HFF-Myc (cell line): ENCODE measurements at places on chromosomes 11 and 22.

DNA sequence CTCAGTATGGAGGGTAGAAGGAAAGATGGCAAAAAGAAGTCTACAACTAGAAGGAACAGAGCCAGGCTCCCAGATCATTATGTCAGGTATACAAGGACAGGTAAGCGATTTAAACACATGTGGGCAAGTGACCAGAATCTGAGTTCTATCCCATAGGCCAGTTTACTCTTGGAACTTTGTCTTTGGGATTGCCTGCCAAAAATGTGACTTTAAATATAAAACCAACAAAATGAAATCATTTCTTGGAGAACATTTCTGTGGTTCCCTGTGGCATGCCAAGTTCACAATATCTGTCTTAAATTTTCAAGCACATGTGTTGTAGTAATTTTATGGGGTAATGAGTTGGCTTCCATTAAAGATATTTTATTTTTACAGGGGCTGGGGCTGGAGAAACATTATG is 141.0 kb downstream of the SLC17A6 start:
- DNase-seq: no peak

- DNase-seq: no peak
Observed at GRCh38 chr11:94507485-94507884, 4.8 kb upstream of the C11orf97 start.

DNA sequence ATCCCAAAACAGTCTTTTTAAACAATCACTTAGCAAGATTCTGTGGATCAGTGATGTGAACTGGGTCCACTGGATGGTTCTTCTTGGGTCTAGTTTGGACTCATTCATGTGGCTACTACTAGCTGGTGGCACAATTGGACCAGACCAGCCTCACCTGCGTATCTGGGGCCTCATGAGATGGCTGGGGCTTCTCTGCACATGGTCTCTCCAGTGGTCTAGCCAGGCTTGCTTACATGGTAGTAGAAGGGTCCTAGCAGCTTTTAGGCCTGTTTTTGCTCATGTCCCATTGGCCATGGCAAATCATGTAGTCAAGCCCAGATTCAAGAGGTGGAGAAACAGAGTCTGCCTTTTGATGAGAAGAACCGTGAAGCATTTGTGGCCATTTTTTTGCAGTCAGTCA is 94.0 kb downstream of the RRAS2 start:
- DNase-seq: no peak

- peak; percentile 29 for DNase-seq
Observed at GRCh38 chr22:20783844-20784723, 10.2 kb downstream of the SERPIND1 start.

DNA sequence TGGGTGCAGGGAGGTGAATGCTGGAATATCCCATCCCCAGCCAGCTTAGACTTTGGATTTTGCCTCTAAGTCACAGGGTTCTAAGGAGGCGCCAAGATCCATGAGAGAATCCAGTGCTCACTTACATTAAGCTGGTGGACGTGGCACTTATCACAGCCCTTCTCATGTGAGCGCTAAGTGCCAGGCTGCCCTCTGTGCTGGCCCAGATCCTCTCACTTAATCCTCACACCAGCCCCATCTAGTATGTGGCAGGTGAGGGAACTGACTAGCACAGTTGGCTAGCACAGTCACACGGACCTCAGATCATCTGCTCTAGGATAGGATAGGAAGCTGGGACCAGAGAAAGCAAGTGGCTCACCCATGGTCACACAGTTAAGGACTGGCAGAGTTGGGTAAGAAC is 3.6 kb downstream of the HMOX1 start:
- DNase-seq: no peak

- DNase-seq: no peak
Observed at GRCh38 chr11:70491696-70492472, 93.6 kb downstream of the CTTN start.

DNA sequence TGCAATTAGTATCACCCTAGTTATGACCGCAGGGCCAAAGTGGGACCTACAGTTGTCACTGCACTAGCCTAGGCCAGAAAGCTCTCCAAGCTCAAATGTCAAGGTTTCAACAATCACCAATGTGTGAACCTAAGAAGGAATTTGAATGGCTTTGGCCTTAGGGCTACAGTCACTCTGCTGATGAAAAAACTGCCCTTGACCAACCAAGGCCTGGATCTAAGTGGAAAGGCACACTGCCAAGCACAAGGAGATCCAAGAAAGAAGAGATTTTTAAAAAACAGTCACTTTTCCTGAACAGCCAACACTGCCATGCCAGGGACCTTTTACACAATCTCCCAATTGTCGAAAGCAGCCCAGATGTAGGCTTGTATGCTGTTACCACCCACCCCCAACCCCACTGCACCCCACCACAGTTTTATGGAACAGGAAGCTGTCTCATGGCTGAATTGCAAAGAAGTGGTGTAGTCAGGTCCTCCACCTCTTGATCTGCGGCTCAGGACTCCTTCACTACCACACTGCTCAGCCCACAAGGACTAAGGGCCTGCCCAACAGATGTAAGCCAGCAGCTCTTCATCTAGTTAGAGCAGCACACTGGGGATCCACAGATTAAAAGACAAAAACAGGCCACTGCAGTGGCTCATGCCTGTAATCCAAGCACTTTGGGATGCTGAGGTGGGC is 32.9 kb downstream of the SMCO4 start:
- no peak for DNase-seq

GRCh38 chr22:23086787-23087186 is 16.5 kb downstream of the GNAZ start:
- no peak for DNase-seq

DNA sequence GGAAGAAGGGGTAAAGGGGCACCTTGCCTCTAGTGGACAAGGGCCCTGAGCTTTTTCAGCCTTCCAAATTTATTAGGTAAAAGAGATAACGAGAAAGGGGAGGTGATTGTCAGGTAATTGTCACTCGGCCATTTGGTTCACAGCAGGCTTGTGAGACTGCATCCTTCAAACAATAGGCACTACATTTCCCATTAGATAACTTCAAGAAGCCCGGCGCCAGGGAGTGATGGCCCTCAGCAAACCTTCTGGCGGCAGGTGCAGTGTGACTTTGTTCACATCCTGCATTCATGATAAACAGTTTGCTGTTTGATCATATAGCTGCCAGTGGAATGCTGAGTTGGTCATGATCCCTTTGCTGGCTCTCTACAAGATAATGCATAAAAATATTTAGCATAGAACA is 185.1 kb downstream of the CWF19L2 start:
- DNase-seq: no peak

GRCh38 chr22:46219636-46220035 is 30.5 kb downstream of the CDPF1 start:
- no peak for DNase-seq

DNA sequence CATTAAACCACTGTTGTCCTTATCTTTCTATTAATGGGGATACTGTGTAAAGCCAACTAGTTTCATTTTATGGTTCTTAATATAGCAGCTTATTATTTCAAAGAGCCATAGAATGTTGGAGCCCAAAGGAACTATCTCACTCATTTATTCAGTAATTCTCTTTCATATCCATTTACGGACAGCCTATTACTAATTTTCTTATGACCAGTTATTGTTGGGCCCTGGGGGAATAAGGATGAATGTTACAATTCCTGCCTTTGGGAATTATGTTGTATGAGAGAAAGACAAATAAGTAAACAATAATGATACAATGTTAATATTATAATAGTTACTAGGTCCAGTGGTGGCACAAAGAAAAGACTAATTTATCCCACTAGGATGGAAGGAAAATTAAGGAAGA is 52.4 kb downstream of the AAMDC start:
- DNase-seq: no peak

DNA sequence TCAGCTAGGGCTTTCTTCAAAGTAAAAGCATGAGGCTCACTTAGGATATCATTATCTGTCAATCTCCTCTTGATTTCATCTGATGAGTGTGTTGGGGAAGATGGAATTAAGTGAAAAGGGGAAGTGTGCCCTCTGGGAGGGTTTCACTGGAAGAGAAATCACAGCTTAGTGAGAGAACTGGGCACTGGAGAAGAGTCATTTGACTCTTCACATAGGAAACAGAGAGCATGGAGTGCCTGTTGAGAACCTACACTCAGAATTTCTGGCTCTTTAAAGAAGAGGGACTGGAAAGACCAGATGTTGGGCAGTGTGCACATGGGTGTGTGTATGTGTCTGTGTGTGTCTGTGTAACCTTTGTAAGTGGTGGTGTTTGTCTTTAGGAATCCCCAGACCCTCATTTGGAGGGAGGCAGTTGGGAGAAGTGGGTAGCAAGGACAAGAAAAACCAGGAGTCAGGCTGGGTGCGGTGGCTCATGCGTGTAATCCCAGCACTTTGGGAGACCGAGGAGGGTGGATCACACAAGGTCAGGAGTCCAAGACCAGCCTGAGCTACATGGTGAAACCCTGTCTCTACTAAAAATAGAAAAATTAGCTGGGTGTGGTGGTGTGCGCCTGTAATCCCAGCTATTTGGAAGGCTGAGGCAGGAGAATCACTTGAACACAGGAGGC is 10.0 kb downstream of the STX3 start:
- no peak for DNase-seq

DNA sequence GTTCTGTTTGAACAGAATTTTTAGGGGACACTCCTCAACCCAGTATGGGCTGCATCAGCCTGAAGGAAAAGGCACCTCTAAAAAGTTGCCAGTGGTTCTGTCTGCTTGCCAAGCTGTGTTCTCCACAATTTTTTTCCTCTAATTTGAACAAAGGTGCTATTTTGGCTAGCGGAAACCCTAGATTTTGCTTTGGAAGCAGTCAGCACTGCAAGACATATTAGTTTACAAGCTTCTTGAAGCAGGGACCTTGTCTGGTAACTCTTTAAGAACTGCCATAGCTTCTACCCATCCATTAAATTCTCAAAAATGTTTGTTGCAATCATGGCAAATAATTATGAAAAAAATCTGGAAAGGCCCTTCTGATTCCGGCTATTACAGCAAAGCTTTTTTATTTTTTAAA is 75.6 kb upstream of the HEPHL1 start:
- no peak for DNase-seq

DNA sequence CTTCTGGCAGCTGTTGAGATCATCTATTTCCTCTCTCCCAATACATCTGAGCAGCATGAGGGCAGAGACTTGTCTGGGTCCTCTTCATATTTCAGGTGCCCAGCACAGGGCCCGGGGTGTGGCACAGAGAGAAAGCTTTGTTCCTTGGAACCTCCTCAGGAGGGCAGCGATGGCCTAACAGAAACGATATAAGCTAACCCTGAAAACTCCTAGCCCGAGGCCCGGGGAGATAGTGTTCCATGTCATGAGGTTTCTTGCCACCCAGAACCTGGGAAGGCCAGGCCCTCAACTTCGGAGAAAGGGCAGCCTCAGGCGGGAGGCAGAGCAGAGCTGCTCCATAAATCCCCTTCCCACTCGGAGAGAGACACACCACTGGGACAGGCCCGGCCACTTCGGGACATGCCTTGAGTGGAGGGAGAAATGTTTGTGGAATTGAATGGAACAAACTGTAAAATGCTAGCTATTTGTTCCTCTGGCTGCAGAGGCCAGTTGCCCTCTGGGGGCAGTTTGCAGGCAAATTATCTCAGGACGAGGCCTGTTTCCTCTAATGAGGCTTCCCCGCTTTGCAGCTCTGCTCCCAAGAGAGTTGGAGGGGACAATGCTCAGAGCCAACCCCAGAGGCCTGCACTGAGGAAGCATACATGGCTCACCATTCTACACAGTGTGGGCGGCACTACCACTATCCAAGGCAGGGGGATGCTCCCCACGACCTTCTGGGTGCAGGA is 11.6 kb downstream of the ARRB1 start:
- DNase-seq: no peak

GRCh38 chr11:61147791-61148620 is 13.2 kb downstream of the VPS37C start:
- DNase-seq: no peak

GRCh38 chr22:27561286-27561904 is 240.2 kb downstream of the MN1 start:
- no peak for DNase-seq

GRCh38 chr22:42336527-42337227 is 66.2 kb upstream of the TCF20 start:
- no peak for DNase-seq

GRCh38 chr11:11313426-11313825 is 39.6 kb downstream of the CSNK2A3 start:
- peak; percentile 11 for DNase-seq

DNA sequence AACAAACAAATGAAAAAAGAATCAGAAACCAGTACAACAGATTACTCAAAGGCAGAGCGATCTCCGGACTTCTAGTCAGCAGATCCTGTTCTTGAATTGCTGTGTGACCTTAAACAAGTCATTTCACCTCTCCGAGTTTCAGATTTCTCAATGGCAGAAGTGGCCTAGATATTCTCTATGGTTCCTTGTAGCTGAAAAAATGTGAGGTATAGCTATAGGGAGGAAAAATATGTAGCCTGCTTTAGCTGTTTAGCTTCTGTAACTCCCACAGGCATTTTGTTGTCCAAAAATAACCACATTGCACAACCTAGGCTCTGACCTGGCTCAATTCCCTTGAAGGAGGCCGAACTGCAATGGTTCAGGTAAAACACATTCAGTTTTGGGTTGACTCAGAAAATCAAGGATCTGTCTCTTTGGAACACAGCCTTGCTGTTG is 100.7 kb downstream of the DBX1 start:
- DNase-seq: no peak

DNA sequence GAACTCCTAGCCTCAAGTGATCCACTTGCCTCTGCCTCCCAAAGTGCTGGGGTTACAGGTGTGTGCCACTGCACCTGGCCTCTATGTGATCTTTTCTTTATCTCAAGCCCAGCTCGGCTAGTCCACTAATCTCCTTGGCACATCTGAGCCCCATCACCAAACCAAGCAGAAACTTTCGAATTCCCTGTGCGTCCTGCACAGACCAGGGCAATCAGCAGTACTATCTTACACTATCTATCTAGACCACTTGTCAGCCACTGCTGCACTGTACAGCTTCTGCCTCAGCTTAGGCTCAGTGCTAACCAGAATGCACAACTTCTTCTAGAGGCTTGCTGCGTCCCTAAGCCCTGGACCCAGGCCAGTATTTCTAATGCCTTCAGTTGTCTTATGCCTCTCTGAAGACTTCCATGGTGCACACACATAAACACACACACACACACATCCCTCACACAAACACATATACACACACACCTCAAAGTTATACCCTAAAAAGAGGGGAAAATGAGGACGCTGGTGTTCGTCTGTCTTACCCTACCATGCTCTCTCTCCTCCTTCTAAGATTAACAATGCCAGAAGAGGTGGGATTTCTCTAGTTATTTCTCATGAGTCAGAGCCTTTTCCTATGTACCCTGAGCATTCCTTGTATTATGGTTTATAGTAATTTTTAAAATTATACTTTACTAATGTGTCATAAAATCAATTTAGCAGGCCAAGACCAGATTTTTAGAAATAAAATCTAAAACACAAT is 59.3 kb upstream of the FAM181B start:
- no peak for DNase-seq

GRCh38 chr11:96075532-96075959 is 151.6 kb upstream of the MTMR2 start:
- DNase-seq: no peak

DNA sequence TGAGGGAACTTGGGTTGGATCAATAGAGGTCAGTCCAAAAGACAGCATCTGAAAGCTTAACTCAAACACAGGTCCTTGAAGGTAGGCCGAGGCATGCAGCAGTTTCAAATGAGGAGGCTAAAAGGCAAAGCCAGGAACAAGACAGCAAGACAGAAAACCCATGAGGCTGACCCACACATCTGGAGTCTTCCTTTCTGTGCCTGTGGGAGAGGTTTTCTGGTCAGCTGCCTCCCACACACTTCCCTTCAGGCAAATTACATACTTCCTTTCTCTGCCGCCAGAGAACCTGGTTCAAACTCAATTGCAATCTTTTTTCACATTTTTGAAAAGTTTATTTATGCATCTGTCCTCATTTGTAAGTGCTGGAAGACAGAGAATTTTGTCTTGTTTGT is 29.8 kb upstream of the CRTAM start:
- DNase-seq: peak; percentile 59
